AG08396 (cell line): ENCODE measurements at places on chromosomes 6 and 20.

GRCh38 chr6:124775121-124775520 is 187.1 kb upstream of the RNF217 start:
- no peak for DNase-seq

DNA sequence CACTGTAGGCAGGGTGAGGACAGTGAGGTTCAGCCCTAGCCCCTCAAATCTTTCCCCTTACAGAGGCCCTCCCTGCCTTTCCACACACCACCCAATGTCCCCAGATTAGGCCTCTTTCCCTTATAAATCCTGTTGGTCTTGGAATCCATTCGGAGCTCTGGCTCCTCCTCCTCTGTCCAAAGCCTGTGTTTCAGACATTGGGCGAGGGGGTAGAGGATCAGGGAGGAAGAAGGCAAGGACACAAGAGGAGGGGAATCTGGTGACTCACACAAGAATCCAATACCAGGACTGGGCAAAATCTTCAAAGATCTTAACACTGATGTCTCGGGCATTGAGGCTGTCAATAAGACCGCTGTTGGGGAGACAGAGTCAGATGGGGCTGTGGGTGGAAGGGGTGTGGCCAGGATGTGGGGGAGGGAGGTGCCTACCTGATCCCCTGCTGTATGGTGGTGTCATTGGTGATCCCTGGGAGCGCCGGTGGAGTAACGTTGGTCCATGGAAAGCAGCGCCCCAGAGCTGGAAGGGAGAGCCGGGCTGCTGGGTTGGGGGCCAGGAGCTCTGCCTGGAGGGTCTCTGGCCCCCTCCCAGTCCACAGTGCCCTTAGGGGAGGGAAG is 7.6 kb downstream of the SLC44A4 start:
- peak; percentile 40 for DNase-seq

GRCh38 chr20:44527716-44528199 is 5.9 kb upstream of the SERINC3 start:
- no peak for DNase-seq

DNA sequence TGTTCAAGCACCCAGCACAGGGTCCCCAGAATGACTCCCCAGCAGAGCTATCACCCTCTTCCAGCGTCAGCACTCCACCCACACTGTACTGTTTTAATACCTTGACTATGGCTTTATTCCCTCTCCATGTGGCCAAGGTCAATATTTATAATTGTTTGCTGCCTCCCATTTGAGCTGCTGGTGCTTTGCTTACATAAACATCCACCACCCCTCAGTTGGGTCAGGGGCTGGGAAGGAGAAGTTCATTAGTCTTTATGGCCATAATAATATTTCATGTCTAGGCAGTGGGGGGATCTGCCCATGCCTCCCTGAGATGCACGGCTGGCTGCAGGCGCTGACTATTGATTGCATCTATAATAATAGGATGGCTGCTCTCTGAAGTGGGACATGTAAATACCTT is 41.8 kb upstream of the SAYSD1 start:
- no peak for DNase-seq

GRCh38 chr6:41716516-41717391 is 18.7 kb downstream of the TFEB start:
- DNase-seq, result no peak

GRCh38 chr20:63127700-63128364 is 88.1 kb downstream of the YTHDF1 start:
- DNase-seq, result no peak

DNA sequence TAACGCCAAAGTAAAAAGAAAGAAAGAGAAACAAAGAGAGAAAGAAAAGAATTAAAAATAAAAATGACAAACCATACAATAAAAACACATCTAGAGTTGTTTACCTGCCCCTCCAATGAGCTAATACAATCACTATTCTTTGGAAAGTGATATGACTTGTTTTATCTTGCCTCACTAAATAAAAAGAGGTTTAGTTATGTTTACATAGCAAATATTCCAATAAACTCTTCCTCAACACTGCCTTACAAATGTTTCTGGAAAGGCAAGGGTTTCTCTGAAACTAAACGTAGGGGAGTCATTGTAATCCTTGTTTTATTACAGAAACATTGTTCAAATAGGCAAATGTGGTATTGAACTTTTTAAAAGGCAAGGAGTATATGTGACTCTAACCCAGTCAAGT is 396.2 kb downstream of the EPM2A start:
- DNase-seq, result no peak

DNA sequence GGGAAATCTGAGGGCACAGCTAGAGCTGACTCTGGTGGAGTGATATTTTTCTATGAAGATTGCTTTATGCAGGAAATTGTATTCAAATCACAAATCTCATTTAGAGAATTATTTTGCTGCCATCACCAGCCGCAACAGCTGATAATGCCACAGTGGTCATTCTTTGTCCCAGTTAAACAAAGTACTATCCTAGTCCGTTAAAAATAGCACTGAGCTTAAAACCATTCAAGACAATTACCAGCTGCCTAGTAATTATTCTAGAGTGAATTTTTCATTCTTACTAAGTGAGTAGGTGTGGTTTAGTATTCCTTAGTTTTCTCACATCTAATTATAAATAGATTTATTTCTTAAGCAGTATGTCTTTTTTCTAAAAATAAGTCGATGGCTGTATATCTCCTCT is 190.5 kb downstream of the SLC35F1 start:
- no peak for DNase-seq

GRCh38 chr6:97594844-97595243 is 311.8 kb upstream of the MMS22L start:
- DNase-seq, result peak; percentile 13

DNA sequence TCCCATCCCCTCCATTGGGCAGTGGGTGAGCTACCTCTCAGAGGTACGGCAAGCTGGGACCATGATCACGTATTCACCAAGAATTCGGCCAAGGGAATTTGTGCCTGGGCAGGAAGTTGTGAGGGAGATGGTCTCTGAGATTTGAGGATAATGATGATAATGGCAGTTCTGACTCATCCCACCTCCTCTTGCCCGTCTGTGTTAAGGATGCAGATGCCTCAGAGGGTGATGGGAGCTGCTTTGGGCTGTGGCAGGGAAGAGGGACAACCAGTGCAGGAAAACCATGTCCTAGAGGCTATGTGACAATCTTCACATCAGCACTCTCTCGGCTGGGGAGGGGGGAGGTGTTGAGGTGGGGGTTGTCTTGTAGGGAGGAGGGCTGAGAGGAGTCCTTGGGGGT is 4.3 kb downstream of the TGM6 start:
- DNase-seq, result no peak

- DNase-seq, result no peak
Measured at GRCh38 chr6:56756219-56756789, 113.6 kb upstream of the DST start.

DNA sequence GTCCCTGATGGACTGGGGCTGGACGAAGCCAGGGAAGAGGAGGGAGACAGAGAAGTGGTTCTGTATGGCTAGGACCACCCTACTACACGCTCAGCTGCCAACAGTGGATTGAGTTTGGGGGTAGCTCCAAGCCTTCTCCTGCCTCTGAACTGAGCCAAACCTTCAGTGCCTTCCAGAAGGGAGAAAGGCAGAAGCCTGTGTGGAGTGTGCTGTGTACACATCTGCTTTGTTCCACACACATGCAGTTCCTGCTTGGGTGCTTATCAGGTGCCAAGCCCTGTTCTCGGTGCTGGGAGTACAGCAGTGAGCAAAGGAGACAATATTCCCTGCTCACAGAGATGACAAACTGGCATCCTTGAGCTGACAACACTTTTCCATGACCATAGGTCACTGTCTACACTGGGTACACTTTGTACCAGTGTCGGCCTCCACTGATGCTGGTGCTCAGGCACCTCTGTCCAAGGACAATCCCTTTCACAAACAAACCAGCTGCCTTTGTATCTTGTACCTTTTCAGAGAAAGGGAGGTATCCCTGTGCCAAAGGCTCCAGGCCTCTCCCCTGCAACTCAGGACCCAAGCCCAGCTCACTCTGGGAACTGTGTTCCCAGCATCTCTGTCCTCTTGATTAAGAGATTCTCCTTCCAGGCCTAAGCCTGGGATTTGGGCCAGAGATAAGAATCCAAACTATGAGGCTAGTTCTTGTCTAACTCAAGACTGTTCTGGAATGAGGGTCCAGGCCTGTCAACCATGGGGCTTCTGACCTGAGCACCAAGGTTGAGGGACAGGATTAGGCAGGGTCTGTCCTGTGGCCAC is 11.3 kb upstream of the RBCK1 start:
- no peak for DNase-seq

- no peak for DNase-seq
Measured at GRCh38 chr20:29689411-29690225, 1567.8 kb upstream of the DEFB115 start.

GRCh38 chr6:43965628-43966373 is 161.5 kb downstream of the MRPL14 start:
- DNase-seq, result no peak

DNA sequence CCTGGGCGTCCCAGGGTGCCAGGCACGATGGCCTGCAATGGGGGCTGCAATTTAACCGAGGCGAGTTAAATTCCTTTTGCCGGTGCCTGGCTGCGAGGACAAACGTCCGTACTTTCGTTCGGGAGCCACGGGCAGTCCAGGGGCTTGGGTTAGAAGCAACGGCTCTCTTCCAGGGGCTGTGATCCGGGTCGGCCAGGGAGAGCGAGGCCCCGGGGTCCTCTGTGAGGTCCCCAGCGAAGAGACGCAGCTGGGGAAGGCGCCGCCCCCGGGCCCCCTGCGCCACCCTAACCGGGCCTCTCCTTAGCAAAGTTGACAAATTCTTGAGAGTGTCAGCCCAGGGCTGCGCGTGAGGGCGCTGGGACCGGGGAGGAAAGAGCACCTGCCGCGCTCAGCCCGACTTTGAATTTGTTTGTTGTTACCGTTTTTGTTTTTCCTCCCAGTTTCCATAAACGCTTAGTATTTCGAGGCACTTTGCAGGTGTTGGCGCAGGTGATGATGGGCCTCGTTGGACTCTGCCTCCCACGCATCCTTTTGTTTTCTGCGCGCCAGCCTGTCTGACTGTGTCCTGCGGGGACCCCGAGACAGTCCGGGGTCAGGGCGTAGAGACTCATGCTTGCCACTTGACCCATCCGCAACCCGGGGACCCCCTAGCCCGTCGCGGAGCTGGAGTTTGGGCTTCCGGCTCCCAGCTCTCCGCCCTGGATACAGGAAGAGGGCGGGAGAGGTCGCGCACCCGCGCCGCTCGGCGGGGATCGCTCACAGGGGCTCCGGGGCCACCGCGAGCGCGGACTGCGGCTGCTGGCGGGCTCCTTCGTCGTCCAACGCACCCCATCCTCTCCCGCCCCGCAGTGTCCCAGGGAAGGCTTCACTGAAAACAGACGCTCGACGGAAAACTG is 5.8 kb downstream of the OLIG3 start:
- DNase-seq, result no peak

GRCh38 chr6:16688984-16689636 is 72.2 kb downstream of the ATXN1 start:
- DNase-seq, result no peak

DNA sequence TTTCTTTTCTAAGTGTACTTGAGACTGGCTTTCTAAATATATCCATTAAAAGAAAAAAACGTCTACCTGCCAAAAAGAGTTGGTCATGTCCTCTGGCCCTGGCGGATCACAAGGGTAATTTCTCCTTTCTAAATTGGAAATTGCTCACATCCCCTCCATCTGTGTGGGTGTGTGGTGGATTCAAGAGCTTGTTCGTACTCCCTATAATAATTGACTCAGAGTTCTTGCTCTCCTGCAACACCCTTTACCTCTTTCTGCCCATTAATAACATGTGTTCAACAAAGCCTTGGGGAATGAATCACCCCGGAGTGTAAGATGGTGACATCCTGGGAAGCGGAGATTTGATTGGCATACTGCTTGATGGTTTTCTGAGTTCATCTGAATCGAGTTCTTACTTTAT is 263.8 kb downstream of the ALDH8A1 start:
- DNase-seq, result no peak

GRCh38 chr6:141963543-141964295 is 169.0 kb upstream of the GJE1 start:
- DNase-seq, result peak; percentile 13

DNA sequence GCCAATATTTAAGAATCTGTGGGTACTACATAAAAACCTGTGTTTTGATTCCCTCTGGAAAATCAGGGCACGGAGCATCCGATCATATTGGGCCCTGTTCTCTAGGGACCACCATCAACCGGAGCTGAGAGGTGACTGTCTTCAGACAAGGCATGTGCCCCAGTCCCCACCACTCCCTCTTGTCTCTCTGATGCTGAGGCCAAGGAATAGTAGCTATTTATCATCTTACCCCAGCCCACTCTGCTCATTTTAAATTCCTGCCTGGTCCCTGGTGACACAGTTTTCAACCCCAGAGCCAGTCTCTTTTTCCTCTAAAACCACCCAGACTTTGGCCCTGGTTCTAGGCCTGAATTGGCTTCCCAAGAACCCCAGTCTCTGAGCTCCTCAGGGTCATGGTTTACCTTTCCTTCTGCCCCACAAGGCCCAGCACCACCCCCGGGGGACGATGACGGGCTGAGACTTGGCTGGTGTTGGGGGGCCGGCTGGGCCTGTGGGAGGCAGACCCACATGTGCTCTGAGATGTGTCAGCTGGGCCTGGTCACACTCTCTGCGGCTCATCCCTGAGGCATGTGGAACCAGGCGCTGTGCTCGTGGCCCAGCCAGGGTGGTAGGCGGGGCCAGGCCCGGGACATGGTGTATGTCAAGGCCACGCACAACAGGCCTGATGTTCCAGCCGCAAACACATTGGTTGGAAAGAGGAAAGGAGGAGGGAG is 114.4 kb downstream of the CEBPB start:
- DNase-seq, result peak; percentile 92

- DNase-seq, result no peak
Measured at GRCh38 chr6:160174681-160175080, 53.1 kb downstream of the SLC22A1 start.

DNA sequence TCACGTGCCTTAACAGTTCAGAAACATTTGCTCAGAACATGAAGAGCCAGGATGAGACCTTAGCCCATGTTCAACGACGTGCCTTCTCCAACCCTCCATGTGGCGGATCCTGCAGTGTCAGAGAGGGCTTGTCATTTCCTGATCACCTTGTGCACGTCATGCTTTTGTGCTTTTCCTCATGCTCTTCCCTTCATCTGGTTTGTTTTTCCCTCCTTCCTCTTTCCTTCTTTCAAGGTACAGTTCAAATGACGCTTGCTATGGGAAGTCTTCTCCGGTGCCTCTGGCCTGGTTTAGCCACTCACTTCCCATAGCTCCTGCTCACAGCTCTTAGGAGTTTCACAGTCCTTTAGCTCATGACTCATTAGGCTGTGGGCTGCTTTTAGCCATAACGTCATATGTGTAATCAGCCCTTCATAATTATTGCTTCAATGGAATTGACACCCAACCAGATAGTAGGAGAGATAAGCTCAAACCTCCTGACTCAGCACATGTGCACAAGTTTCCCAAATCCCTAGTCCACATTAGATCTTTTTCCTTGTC is 102.7 kb upstream of the CNKSR3 start:
- peak; percentile 40 for DNase-seq

DNA sequence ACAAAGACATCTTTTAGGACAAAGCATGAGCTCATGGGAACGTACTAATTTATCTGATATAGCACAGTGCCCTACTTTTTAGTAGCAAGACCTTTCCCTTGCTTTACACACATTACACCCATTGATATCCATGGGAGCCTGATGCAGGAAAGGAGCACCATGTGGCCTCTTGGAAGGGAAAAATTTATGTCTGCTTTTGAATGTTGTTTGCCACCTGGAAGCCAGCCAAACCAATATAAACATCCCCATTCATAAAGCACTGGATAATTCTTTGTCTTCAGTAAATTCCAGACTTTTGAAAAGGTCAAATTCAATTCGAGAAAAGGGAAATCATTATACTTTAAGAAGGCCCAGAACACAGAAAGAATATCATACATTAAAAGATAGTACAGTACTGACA is 152.3 kb upstream of the BEND6 start:
- no peak for DNase-seq
